Stimulated activated CD8-positive, alpha-beta memory T cell treated with anti-CD3 and anti-CD28 coated beads, Interleukin-12 subunit alpha, Interleukin-12 subunit beta, amount 100 ng/mL, for 1 hour (primary cell): ENCODE measurements at places on chromosomes 5 and 9.
A peak's percentile ranks its signal among the peaks of the same experiment; 100 is the strongest.

- no peak for DNase-seq
These were observed 433.2 kb downstream of the SEMA5A start for GRCh38 chr5:9112520-9113291.

GRCh38 chr5:74851684-74852353, 14.4 kb downstream of the FAM169A start:
- DNase-seq = no peak

- DNase-seq = peak; percentile 16
These were observed 102.9 kb downstream of the LIFR start for GRCh38 chr5:38453506-38453905.

DNA sequence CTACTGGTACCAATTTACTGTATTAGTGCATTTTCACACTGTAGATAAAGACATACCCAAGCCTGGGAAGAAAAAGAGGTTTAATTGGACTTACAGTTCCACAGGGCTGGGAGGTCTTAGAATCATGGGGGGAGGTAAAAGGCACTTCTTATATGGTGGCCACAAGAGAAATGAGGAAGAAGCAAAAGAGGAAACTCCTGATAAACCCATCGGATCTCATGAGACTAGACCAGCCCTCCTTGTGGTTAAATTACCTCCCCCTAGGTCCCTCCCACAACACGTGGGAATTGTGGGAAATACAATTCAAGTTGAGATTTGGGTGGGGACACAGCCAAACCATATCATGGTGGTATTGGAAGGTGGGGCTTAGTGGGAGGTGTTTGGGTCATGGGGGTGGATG, 56.5 kb upstream of the SPDL1 start:
- no peak for DNase-seq

- DNase-seq = no peak
These were observed 15.3 kb downstream of the ZNF462 start for GRCh38 chr9:106878081-106878837.

DNA sequence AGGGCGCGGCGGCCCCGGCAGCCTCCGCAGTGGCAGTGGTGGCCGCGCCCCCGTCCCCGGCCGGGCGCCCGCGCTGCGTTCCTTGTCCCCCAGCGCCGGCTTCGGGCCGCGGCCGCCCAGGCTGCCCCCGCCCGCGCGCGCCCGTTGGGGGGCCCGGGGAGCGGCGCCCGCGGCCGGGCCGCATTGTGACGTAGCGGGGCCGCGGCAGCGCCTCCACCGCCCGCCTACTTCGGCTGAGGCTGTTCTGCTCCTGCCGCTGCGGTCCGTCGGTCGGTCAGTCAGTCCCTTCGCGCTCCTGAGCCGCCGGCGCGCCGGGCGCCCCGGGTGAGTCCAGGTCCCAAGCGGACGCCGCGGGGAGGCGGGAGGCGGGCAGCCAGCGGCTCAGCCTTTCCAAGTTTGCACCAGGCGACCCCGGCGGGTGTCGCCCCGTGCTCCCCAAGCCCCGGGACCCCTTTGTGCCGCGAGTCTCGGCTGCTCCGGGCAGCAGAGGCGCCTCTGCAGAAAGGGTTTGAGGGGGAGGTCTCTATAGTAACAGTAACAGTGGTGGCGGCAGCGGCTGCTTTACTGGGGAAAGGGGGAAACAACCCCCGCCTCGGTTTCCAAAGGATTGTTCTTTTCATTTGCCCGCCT, at the start of gene SNCAIP:
Gene SNCAIP (plus strand): TSS at position 277 of the 630 bp plus-strand sequence. CDS start 78,898 bp downstream, outside the sequence.
- DNase-seq = no peak

DNA sequence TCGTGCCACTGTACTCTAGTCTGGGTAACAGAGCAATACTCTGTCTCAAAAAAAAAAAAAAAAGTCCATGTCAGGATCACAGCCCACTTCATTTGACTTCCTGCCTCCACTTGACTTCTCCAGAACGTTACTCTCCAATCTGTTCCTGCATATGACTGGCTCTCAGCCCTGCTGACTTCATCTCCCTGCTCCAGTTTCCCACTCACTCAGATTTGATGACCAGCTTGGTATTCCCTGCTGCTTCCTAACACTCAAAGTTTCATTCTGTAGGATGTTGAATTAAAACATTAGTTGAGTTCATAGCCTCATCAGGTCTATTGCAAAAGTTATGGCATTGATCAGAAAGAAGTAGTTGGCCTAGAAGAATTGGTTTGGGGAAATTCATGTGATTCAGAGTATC, 52.3 kb downstream of the UGCG start:
- DNase-seq = no peak

DNA sequence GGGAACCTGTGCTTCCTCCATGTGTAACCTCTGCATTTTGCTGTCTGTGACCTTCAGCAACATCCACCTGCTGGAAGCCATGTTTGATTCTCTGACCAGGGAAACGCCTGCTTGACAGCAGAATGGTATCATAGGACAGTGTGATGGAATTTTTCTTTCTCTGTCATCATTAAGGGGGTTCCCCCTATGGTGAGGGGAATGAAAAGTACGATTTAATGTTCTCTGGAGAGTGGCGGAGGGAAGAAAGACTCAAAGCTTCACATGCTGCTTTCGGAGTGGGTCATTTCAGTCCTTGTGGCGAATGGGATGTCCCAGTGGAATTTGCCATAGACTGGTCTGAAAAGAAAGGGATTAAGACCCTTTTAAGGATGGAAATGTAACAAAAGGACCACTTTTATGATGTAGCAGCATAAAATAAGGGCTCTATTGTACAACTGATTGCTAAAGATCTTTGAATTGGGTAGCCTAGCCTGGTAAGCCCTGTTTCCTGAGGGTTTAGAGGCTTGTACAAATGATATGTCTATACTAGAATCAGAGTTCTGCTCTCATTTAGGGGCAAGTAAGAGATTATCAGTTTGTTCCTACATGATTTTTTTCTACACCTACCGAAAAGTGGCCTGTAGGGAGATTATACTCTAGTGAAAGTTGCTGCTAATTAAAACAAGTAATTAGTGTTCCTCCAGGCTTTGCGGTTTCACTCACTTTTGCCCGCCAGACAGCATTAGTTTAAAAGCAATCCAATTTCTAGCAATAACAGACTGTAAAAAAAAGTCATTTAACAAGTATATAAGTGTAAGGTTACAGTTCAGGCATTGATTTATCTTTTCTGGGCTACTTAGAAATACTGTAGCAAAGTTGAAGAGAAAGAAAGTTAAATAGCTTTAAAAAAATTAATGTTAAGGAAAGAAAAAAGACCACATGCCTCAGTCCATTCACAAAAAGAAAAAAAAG, 904.5 kb downstream of the NR2F1-AS1 start:
- DNase-seq = no peak

DNA sequence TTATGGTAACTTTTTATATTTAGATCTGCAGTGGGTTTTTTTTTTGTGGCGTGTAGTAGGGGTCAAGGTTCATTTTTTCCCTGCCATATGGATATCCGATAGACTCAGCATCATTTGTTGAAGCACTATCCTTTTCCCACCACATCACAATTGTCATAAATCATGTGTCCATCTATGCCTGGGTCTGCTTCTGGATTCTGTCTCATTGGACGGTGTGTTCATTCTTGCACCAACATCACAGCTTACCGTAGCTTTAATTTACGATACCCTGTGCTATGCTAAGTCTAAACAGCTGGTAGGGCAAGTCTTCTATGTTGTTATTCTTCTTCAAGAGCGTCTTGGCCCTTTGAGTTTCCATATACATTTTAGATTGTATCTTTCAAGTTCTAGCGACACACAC, 175.0 kb downstream of the RGS3 start:
- no peak for DNase-seq

DNA sequence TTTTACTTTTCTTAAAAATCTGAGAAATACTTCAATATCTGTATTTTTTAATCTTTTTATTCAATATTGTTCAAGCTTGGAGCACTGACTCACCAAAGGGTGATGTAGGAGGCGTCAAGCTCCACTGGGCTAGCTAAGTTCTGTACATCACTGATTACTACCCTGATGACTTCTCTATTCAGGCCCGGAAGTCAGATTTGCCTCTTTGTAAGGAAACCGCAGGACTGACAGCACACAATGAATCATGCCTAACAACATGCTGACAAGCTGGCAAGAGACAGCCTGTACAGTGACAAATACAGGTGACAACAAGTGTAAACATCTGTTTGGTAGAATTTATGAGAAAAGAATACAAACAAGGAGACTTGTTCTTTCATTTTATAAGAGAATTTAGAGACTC, 627.9 kb upstream of the RORB start:
- DNase-seq = peak; percentile 12

DNA sequence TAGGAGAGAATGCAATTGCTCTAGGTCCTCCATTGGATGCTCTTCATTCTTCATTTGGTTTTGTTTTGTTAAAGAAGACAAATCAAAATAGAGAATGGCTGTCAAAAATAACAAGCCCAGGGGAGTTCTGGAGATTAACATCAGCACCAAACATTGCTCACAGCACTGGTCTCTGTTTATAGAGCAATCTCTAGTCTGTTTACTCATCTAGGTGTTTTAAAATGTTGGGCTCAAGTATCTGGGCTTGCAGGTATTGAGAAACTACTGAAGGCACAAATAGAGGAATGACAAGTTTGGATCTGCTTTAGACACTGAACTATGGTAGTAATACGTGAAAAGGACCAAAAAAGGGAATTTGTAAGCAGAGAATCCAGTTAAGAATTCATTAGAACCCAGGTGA, 77.0 kb upstream of the TMC1 start:
- no peak for DNase-seq

- DNase-seq = no peak
These were observed 93.2 kb downstream of the NLN start for GRCh38 chr5:65815161-65815560.

DNA sequence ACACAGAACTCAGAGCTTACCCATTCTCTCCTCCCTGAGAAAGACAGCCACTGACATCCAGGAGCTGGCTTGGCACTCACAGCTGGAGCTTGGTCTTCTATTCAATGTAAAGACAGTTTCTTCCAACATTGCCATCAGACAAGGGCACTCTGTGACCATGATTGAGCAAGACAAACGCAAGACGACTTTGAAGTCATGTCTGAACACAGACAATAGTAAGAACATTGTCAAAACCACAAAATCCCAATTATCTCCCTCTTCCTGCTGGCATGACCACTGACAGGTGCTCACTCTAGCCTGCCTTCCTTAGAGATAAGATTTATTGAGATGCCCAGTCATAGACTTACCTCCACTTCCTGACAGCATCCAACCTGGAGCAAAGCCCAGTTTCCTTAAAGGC, 328.0 kb downstream of the MSX2 start:
- DNase-seq = no peak

DNA sequence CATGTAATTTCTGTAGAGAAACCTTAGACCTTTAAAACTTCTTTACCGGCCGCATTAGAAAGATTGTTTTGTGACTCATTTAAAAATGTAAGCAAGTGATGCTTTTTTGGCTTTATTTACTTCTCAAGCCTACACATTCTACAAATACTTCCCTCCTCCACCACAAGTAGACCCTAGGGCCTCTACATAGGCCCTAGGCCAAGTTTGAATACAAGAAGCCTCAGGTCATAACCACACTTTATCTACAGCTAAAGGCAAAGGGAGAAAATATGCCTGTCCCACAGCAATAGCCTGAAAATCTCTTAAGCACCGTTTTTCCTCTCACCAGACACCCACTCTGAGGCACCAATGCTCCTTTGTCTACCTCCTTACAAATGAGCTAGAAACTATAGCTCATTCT, 53.9 kb downstream of the CSNK1A1 start:
- DNase-seq = no peak

GRCh38 chr5:172667786-172668593, 26.9 kb downstream of the NEURL1B start:
- DNase-seq = no peak

- DNase-seq = no peak
These were observed 103.3 kb downstream of the SYK start for GRCh38 chr9:90904706-90905478.

DNA sequence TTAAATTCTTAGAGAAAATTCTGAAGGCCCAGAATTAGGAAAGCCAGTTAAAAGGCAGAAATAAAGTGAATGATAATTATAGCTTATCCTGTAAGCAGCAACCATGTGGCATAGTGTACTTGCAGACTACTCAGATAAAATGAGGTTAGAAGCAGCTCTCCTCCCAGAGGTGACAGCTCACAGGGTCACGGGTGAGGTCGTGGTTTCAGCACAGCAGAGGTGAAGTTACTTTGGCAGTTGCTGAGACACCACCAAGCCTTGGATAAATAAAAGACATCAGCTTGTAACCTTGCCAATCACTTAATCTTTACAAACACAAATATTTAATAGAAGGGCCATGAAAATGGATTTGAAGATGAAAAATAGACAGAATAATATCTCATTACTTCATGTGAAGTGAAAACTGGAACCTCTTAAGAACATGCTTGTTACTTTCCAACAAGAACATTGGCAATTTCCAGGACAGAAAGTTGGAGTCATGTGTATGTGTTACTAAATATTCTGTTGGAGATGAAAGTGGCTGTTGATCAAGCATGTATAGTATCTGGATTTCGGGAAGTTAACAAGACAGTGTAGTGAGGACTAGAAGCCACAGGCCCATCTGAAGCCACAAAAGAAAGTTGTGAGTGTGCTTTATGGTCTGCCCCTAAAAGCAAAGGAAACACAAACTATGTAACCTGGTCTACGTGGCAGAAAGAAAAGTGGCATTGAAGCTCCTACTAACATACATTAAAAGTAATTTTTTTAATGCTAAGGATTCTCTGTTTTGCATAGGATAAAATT, 134.4 kb downstream of the ERCC6L2 start:
- peak; percentile 55 for DNase-seq

GRCh38 chr5:114565871-114566270, 204.0 kb downstream of the KCNN2 start:
- no peak for DNase-seq

- DNase-seq = no peak
These were observed 9.8 kb upstream of the SYNPO start for GRCh38 chr5:150630461-150631325.

DNA sequence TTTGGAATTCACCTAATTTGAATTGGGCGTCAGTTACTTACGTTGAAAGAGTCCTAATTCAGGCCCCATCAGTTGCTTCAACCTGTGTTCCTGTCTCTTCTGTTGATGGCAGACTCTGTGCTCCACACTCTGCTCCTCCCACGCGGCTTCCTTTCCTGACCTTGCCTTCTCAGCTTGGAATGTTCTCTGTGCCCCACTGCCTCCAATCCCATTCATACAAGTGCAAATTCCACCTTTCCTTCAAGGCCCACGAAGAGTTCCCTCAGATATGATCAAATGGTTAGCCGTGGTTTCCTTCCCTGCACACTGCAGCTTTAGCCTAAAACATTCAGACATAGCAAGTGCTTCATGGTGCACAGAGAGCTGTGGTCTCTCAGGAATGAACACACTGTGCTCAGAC, 65.7 kb downstream of the SREK1 start:
- no peak for DNase-seq

DNA sequence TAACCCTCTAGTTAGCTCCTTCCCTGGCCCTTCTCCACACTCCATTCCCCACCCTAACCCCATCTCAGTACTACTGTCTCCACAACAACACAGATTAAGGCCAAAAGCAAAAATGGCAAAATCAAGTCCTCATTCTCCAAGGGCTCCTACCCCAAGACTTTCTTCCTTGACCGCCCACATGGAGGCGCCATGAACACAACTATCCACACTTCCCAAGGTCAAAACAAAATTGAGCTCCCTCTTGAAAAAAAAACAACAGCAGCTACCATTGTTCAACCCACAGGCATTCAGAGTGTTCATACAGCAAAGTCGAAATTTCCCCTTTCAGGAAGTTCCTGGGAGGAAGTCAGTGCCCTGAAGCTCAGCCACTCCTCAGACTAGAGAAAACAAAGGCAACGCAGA, 54.4 kb downstream of the GNAQ start:
- no peak for DNase-seq
